Cerebellar nuclear complex (tissue), 1 donor: ENCODE measurements at places on chromosomes 6 and 20.

DNA sequence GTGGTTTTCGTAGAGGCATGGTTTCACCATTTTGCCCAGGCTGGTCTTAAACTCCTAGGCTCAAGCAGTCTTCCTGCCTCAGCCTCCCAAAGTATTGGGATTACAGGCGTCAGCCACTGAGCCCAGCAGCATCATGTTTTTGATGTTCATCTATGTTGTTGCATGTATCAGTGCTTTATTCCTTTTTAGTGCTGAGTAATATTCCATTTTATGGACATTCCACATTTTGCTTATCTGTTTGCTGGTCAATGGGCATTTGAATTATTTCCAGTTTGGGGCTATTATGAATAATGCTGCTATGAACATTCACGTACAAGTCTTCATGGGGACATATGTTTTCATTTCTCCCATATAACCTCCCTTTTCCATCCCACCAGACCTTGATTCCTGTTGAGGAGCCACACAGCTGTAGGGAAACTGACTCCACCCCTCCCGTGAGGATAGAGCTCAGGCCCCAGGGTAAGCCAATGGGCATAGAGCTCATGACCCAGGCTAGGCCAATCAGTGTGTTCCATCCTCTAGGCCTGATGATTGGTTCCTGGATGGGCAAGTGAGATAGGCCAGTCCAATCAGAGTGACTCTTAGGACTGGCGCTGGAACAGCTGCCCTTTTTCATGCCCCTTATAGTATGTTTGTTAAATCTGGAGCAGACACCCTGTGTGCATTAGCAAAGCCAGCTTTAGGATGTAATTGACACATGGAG, 49.5 kb downstream of the DLGAP4 start:
- no peak for DNase-seq

DNA sequence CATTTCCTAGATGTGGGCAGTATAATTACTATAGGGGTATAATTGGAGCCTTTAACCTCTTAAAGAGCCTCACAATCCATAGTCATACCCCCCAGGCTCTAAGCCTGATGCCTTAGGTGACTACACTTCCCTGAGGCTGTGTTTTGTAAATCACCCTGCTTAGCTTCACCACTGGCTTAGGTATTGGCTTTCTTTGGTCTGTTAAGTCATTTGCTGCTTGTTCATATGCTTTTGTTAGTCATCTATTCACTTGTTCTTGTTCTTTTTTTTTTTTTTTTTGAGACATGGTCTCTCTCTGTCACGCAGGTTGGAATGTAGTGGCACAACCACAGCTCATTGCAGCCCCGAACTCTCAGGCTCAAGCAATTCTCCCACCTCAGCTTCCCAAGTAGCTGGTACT, 26.7 kb downstream of the KAT14 start:
- DNase-seq = no peak

GRCh38 chr20:58811334-58811733, 39.4 kb downstream of the GNAS-AS1 start:
- no peak for DNase-seq

- DNase-seq = no peak
These were observed 825.5 kb upstream of the MANEA start for GRCh38 chr6:94751641-94752329.

DNA sequence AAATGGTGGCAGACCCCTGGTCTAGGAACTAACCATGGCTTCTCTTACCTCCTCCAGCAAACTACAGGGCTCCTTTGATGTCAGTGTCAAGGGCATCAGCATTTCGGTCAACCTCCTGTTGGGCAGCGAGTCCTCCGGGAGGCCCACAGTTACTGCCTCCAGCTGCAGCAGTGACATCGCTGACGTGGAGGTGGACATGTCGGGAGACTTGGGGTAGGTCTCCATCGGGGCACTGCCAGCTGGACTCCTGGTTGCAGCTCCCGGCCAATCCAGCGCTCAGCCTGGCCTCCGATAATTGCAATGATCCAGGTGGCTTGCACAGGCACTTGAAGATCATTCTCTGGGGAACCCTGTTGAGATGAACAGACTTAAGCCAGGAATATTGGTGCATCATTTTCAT, 7.9 kb downstream of the LBP start:
- no peak for DNase-seq

GRCh38 chr6:70547313-70547712, 19.4 kb upstream of the SDHAF4 start:
- DNase-seq = no peak

GRCh38 chr6:166341464-166341863, 881 bp downstream of the SFT2D1 start:
- DNase-seq = no peak

DNA sequence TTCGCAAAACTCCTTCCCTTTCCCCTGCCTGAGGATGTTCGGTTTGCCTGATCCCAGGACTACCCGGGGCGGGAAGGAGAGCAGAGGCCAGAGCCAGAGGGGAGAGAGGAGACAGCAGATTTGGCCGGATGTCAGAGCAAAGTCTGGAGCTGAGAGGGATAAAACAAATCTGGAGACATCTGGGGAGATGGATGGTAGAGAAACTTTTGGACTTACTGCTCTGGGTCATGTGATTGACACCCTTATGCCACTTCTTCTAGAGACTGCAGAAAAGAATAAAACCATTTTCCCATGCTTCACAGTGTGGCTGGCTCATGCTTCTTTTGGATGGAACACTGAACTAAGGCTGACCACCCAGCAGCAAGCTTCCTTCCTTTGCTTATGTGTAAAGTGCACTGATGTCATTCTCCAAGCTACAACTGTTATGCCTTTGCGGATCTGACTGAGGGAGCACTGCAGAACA, 174.7 kb downstream of the FOXC1 start:
- DNase-seq = no peak

GRCh38 chr20:10919396-10920140, 245.8 kb upstream of the JAG1 start:
- no peak for DNase-seq

- no peak for DNase-seq
These were observed 30.2 kb downstream of the FAM229B start for GRCh38 chr6:112117554-112117953.

DNA sequence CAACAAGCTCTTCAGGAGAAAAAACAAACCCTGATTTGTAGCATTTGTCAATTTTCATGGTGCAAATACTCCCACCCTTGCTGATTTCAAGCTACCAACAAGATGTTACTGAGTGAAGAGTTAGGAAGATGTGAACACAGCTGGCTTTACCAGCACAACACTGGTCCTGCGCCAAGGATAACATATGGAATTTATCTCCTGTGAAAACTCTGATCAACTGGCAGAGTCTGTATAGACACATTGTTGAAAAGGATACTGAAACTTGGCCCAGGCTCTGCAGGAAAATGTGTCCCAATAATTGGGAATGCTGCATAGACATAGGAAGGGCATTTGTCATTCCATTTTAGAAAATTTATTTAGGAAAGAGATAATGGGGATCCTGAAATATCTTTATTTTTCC, 29.0 kb downstream of the OTOR start:
- DNase-seq = no peak

- DNase-seq = no peak
These were observed 51.0 kb upstream of the SUPT3H start for GRCh38 chr6:45428727-45429126.

DNA sequence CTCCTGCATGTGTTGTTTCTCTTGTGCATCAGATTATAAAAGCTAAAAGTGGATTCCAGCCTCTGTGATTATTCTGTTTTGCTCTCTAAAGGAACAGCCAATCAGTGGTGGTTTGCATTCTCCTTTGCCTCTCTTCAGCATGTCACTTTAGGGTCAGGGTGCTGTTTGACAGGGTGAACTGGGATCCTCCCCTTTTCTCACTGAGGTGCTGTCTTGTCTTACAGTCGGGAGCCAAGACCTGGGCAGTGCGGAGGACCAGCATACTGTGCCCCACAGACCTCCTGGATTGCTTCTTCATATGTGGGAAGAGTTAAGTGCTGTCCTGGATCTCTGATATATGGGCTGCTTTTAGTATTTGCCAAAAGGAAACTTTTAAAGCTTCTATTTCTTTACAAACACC, 15.2 kb upstream of the CST2 start:
- DNase-seq = no peak
